ENCODE measurements at places on chromosomes 11 and 22.

GRCh38 chr22:48960576-48960975, 867.1 kb downstream of the BRD1 start:
- no peak for DNase-seq

DNA sequence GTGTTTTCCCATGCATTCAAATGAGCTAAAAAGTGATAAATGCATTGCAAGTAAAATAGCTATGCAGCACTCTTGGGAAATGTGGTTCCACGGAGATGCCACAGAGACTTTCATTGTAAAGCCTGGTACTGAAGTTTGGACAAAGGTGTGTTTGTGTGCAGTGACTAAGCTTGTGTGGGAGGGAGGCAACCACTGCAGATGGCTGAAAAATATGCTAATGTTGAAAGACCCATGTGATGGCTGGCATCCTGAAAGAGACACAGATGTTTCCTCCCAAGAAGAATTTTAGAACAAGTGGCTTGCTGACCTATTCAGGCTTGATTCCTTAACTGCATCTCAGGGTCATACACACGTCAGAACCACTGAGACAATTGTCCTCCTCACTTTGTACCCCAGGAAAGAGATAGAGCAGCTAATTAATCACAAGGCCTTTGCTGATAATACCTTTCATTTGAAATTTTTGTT, 73.8 kb downstream of the FAM76B start:
- no peak for DNase-seq

DNA sequence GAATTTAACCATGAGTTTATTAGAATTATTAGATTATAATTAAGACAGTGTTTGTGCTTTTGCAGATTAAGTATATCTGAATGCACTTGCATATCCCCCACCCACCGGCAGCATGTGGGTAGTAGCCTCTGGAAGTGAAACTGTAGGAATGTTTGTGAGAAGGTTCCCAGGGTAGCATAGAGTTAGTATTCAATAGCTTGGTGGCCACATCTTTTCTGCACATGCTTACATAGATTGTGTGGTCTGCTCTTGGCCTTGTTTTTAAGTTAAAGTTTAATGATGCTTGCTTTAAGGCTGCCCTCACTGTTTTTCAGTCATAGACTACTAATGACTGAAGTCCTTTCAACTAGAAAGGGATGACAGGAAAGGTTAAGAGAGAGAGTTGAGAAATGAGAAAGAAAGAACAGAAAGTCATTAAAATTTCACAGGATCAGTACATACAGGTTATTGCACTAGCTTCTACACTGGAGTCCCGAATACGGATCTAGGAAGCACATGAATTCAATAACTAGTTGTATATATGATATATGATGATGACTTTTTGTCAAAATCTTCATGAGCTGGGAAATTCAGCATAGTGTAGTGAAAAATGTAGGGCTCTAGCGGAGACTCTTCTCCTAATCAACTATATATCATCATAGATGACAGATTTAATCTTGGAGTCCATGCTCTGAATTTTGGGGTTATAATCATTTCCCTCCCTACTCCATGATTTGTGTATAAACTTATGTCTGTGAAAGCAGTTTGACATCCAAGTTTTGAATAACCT, 137.1 kb downstream of the ARHGAP42 start:
- DNase-seq: no peak

GRCh38 chr11:8127447-8127846, 41.4 kb downstream of the RIC3 start:
- DNase-seq: no peak

- no peak for DNase-seq
These were observed 164.5 kb downstream of the LUZP2 start for GRCh38 chr11:24661331-24661730.

- no peak for DNase-seq
These were observed 19.3 kb downstream of the RRP7A start for GRCh38 chr22:42500161-42500835.

GRCh38 chr11:120224361-120224760, 13.5 kb downstream of the OAF start:
- no peak for DNase-seq

DNA sequence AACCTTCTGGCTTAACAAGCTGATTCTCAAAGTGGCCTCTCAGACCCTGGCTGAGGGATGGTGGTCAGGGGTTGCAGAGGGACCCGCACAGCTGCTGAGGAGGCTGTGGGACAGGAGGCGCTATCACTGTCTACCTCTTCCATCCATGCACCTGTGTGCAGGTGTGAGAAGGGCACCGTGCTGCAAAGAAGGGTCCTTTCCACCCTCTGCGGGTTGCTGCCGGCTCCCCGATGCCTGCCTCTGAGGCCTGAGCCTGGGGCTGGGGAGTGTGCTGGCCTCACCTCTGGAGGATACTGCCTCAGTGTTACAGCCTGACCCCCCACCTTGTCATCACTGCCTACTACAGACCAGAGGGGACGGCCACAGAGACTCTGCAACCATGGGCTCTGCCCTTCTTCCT, 66.1 kb upstream of the B3GAT1 start:
- DNase-seq: no peak

- no peak for DNase-seq
These were observed 108.4 kb downstream of the SHANK2 start for GRCh38 chr11:71144010-71144409.

GRCh38 chr11:83641511-83641910, 355.3 kb upstream of the CCDC90B start:
- no peak for DNase-seq

DNA sequence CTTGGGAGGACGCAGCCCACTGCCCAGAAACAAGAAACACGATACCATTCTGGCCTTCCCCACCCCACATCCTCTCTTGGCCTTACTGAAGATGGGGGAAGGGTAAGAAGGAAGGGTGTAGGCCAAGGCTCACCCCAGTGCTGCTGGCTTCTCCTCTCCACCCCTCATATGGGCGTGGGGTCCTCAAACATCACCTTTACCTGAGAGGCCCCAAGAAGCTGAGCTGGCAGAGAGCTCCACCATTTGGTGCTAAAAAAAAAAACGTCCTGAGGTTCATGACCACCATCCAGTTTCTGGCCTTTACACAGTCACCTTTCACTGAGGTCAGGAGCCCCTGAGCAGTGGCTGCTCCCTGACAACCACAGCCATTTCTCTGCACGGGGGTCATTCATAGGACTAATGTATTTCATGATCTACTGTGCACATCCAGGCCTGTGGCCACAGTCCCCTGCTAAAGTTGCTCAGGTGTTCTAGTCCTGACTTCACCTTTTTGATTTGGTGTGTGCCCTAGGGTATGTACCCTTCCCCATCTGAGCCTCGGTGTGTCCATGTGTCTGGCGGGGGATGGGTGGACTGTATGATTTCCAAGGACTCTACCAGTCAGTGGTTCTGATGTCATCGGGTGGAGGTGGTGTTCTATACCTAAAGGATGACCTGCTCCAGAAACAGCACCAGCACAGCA, 15.1 kb downstream of the RHOG start:
- DNase-seq: no peak

- no peak for DNase-seq
These were observed 12.8 kb upstream of the OSBP2 start for GRCh38 chr22:30681831-30682230.

DNA sequence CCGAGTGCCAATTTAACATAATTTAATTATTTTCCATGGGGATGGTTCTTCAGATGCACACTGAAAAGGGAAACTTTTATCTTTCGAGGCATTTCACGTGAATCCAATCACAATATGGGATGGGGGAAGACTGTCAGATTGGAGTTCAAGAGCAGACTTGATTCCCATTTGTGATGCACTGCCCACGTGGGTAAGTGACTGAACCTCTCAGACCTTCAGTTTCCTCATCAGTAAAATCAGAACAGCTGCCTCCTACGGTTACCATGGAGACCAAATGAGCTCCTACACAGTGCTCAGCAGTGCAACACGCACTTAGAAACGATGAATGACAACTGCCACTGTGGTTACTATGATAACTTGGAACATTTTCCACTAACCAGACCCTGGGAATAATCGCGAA, 21.7 kb downstream of the KIAA0930 start:
- no peak for DNase-seq

GRCh38 chr22:35446365-35446764, 46.4 kb downstream of the MCM5 start:
- DNase-seq: no peak

- no peak for DNase-seq
These were observed 977.7 kb downstream of the JRKL start for GRCh38 chr11:97367406-97368083.

GRCh38 chr22:23831261-23831660, 7.5 kb downstream of the DERL3 start:
- no peak for DNase-seq

- DNase-seq: no peak
These were observed 120.9 kb downstream of the ME3 start for GRCh38 chr11:86551288-86552092.

GRCh38 chr11:79430280-79430679, 10.6 kb downstream of the TENM4 start:
- DNase-seq: no peak

GRCh38 chr22:46857142-46857884, 94.9 kb downstream of the TBC1D22A start:
- DNase-seq: no peak

DNA sequence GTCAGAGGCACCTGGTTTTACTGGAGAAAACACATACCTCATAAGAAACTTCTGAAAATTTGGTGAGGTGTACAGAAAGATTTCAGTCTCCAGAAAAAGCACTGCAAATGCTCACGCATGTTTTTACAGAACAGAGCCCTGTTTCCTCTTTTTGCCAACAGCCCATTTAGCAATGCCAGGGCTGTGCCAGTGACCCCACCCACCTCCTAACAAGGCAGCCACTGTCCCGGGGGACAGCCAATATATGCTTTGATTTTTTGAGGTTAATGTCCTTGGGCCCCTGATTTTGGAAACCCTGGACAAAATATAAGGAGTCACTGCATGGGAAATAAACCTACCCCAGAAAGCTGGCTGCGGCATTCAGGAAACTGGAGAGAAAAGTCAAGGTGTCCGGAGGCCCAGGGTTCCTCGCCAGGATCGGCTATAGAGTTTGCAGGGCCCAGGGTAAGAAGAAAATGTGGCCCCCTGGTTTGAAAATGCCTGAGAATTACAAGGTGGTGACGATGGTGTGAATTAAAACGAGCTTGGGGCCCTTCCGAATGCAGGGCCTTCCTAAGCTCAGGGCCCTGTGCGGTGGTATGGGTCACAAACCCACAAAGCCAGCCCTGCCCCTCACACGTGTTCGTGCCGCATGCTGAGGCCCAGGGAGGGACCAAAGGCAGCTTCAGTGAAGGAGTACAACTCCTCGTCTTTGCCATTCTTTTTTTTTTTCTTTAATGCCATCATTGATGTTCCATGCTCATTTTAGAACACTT, 71.1 kb upstream of the WNT7B start:
- no peak for DNase-seq

DNA sequence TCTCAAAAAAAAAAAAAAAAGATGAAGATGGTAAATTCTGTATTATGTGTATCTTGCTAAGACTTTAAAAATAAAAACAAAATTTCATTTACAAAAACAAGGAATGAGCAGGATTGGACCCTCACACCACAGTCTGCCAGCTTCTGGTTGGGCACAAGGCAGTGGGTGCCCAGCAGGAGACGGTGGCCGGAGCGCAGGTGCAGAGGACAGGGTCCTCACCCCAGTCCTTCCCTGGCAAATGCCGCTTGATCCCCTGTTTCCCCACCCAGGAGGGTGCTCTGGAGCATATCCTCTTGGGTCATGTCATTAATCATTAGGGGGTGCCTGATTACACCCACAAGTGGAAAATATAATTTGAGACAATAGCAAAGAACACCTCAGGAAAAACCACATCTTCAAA, 31.2 kb downstream of the SHANK2 start:
- no peak for DNase-seq

GRCh38 chr22:17931400-17931825, 92.9 kb downstream of the MICAL3 start:
- no peak for DNase-seq

- DNase-seq: no peak
These were observed 28.2 kb downstream of the ZBED4 start for GRCh38 chr22:49881856-49882255.

DNA sequence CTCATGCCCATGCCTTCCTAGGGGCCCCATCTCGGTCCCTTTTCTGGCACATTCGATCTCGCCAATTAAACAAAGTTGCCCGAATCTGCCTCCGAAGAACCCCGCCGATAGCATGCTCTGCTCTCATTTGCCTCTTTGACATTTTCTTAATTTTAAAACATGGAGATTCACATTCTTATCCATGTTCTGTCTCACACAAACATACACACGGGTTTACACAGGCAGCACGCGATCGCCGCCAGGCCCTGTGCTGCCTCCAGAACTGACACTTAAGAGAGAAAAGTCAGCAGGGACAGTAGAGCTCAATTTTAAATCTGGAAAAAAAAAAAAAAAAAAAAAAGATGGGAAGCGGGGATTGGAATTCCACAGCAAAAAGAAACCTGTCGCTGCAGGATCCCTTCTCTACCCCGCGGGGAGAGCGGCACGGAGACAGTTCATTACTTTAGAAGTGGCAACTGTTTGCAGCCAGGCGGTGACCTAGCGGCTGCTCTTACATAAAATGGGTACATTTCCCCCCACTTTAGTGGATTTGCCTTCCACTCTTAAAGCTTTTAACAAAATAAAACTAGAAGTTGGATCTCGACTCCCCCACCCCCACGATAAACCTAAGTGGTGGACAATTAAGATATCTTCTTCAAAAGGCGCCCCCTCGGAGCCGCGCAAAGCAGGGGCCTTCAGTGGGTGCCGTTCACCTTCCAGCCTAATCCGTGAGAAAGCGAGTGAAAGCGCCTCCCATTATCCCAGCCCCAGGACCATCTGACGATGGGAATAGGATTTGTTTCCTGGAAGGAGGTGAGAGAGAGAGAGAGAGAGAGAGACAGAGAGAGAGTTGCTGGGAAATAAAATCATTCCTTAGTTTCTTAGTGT, 13.7 kb downstream of the PAX6 start:
- no peak for DNase-seq

DNA sequence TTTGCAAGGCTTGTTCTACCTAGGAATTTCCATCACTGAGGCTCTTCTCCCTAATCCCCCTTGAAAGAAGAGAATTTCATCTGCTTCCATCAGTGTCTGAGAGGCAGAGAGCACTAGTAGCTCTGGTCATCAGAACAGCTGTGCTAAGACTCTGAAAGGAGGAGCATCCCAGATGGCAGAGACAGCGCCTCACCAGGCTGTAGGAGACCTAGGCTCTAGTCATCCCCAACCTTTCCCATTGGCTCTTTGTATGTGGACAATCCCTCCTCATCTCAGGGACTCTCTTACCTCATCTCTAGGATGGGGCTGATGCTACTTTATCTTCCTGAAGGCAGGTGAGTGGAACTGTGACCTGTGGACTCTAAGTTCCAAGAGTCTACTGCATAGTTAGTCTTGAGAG, 8.8 kb upstream of the OR9I1 start:
- DNase-seq: no peak

DNA sequence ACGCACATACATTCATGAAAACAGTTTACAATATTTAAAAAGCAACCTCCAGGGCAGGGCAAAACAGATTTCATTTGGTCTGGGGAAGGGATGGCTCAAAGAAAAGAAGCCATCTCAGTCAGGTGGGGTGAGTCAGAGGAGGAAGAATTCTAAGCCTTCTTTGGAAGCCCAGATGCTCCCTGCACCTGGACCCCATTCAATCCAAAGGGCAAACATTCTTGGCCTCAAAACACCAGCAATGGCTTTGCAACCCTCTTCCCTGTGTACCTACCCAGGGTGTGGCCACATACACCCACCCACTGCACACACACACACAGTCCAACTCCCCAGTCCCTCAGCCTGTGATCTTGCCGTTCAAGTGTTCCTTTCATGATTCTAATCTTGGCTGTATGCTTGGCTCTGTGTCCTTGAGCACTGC, 2.0 kb downstream of the KCNE3 start:
- DNase-seq: no peak

GRCh38 chr22:21590809-21591641, 23.5 kb downstream of the UBE2L3 start:
- DNase-seq: no peak
